ENCODE measurements at places on chromosomes 1 and 21.

DNA sequence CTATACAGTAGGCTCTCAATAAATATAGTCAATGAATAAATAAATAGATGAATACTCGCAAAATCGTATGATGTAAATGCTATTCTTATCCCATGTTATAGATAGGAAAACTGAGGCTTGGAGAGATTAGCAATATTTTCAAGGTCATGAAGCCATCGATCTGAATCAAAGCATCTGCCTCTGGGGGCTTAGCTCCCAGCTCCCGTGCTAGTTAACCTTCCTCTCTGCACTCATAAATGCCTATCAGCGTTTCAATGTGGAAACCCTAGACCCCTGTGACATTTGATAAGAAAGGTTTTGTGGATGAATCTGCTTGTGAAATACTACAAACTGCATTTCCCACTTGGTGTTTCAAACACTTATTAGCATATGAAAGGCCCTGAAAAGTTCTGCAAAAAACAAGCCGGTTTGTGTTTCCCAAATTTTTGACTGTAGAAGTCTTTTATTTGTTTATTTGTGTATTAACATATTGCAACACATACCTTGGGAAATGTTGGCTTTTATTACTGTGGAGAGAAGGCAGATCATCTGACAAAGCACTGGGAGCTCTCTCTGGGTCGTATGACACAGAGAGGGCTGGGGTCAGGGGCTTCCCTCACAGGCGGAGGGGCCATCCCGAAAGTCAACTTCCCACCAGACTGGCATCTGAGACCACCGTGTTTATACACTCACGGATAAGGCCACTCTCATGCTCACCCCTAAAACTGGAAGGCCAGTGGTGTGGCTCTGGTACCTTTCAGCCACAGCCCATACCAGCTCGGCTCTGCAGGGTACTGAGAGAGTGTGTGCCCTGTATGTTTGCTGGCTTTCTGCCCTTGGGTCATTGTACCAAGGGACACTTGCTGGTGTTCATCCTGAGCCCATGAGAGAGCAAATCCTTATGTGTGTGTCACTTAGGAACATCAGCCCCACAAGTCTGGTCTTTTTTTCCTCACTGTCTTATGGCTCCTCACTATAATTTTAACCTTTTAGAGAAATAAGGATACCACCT, 993 bp upstream of the PROK1 start:
- peak; percentile 36 for DNase-seq

DNA sequence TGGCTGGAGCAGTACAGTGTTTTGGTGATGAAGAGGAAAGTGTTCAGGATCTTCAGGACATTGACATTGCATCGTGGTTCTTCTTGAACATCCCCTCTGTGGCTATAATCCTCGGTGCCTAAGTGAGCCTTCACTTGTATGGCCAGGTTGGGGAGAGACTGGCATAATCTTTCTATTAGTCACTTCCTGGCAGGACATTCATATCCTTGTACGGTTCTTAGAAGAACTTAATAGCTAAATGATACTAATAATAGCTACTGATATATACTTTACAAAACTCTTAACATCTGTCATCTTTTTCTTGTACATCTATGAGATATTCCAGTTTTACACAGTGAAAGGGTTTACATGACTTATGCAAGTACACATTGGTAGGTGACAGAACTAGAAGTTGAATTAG, 35.8 kb downstream of the CELF3 start:
- DNase-seq, result no peak

DNA sequence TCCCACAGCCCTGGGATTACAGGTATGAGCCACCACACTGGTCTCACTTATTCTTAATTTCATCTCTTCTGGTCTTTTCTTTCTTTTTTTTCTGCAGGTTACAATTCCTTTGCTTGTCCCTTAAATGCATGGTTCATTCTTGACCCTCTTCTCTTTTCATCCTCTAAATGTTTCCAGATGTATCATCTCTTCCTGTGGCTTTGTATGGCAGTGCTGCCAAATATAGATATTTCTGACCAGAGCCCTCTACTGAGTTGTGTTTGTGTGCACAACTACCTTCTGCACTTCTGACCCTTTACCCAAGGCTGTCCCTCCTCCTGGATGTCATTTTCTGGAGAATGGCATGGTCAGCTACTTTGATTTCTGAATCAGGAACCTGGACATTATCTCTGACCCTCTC, 32.5 kb downstream of the OLFML3 start:
- no peak for DNase-seq

DNA sequence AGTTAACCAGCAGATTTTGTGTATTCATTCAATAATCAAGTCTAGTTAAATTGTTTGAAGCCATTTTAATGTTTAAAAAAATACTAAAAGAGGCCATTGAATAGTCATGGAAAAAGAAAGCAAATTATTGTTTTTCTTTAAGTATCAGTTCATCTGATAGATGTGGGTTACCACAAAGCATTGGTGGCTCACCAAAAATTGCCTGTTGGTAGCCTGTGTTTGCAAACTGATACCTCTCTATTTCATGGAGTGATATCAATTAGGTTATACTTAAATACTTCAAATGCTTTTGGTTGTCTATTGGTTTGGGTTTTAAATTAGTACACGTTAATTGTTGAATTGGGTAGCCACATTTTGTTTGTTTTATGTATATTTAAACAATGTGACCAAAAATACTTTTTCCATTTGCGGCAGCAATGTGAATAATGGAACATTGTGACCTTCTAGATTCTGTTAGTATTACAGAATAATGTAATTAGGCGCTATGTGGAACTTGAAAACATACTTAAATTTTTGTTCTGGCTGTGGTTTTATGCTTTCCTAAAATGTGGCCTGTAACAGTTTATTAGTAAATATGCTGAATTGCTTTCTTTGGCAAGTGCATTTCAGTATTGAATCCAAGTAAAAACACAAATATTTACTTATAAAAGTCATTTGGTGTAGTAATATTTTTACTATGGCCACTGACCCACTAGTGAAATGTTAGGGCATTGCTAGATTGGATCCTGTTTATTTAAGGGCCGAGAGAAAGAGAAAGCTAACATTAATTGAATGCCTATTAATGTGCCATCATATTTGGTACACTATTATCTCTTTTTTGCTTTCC, 37.1 kb upstream of the NBL1 start:
- no peak for DNase-seq

DNA sequence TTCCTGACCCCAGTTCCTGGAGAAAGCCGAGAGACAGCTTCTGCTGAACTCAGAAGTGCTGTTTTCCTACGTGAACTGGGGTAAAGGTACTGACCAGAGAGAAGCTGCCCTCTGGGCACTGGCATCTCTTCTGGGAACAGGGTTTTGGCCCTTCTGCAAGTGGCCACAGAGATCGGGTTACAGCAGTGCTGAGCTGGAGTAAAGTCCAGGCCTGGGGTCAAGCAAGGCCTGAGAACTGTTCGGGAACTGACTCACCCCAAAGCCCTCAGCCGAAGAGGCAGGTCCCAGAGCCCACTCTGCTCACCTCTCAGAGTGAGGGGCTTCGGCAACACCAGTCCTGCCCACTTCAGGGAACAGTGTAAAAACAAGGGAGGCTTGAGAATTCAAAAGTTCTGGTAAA, 177.2 kb upstream of the RUNX1 start:
- no peak for DNase-seq

GRCh38 chr1:238777551-238777950, 608.8 kb upstream of the CHRM3 start:
- DNase-seq, result no peak

- DNase-seq, result no peak
These were observed 129.0 kb downstream of the DMRTB1 start for GRCh38 chr1:53588053-53588779.

DNA sequence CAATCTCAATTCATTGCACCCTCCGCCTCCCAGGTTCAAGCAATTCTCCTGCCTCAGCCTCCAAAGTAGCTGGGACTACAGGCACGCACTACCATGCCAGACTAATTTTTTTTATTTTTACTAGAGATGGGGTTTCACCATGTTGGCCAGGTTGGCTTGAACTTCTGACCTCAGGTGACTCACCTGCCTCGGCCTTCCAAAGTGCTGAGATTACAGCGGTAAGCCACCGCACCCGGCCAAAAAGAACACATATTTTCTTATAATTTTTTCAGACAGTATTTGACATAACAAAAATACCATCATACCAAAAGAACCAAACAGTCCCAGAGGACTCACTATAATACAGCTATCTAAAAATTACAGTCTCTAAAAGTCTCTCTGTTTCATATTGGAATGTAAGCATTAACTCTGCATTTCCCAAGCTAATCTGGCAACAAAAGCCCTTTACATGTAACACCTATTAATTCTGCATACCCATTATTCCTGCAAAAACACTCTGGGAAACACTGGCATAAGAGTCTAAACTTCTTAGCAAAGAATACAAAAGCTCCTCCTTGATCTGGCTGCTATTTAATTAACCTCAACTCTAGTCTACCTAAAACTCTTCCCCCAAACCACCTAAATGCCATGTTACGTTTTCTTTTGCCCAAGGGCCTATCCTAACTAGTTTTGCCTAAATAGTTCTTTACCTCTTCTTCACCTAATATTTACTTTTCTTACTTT, 26.9 kb downstream of the WDR26 start:
- DNase-seq, result no peak

- no peak for DNase-seq
These were observed 33.9 kb upstream of the PDC start for GRCh38 chr1:186494832-186495271.

- no peak for DNase-seq
These were observed 59.7 kb upstream of the CD34 start for GRCh38 chr1:207970329-207971233.

DNA sequence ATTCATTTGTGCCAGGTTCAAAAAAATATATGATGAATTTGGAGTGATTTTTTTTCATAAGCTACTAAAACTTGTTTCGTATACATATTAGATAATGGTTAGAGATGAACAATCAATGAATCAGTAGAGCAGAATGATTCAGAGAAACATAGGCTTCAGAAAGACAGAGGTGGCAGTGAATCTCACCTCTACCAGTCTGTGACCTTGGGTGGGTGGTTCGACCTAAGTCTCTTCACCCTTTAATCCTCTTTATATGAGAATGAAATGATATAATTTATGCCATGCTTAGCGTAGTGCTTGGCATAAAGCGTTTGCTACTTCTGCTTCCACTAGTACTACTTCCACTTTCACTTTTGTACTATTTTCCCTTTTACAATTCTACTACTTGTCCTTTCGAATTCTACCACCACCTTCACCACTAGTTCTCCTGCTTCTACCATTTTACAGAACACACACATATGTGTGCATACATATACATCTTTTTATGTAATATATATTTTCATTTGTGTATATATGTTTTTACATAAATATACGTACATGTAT, 45.1 kb downstream of the FYB2 start:
- DNase-seq, result peak; percentile 6

DNA sequence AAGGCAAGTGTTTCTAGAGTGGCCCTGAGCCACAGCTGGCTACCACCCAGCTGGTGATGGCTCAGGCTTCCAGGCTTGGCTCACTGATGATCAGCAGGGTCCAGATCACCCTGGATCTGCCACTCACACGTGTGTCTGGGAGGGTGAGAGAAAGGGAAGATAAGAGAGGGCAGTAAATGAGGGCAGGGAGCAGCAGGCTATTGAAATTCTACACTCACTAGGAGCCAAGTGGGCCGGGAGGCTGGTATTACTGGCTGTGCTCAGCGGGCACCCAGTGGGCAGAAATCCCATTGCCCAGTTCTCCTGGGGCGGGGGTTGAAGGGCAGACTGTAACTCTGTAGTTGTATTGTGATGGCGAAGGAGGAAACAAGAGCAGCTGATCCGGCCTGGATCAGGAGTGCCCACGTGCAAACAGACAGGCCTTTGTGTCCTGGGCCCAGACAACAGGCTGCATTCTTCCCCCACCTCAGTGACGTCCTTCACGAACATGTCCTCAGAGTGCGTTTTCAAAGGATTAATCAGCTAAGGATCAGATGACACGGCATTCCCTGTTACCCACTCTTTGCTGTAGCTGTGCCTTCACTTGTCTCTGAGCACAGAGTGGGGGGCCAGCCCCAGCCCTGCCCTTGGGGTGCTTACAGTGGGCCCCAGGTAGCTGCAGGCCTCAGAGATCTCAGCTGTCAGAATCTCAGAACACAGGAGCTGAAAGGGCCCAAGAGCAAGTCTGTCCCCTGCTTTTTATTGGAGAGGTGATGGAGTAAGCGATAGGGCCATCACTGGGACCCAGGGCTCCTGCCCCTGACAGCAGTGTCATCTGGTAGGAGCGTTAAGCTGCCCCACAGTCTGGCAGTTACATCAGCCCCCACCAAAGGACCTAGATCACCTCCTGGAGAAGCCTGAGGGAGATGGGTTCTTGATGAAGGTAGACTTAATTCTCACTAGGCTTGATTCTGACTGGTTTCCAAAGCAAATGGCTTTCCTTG, 60.5 kb downstream of the ATP1A1 start:
- DNase-seq, result no peak

DNA sequence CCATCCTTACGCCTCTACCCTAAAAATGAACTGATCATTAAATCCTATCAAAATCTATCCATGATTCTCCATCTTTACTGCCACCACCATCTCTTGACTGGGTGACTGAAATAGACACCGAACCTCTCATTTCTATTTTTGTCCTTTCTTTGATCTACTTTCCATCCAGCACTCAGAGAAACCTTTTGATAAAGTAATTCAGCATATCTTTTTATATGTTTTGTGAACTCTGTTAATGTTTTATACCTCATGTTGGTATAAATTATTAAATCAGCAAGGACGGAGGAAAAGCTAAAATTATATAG, 13.0 kb downstream of the PCNX2 start:
- DNase-seq, result no peak

GRCh38 chr1:12127206-12127810, 39.5 kb upstream of the TNFRSF1B start:
- DNase-seq, result no peak

GRCh38 chr1:94925561-94926125, 1.3 kb downstream of the CNN3 start:
- no peak for DNase-seq

DNA sequence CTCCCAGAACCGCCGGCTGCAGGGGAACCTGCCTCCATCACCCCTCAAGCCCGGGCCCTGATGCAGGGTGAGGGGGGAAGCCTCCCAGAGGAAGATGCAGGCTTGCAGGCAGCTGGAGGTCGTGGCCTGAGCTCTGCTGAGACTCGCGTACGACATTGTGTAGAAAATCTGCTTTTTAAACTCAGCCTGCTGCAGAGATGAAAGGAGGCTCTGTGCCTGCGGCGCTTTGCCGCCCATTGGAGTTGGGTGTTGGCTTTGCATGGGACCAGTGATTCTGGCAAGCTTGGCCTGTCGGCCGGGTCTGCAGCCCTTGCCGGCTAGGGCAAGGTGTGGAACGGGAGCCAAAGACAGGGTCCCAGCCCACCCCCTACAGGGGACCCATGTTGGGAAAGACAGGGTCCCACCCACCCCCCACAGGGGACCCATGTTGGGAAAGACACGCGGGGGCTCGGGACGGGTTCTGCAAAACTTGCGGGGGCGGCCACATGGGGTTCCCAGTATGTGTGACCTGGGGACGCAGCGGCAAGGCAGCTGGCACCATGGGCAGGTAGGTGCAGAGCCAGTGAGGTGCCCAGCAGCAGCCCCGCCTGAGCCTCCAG, 55.6 kb downstream of the SLX9 start:
- no peak for DNase-seq

DNA sequence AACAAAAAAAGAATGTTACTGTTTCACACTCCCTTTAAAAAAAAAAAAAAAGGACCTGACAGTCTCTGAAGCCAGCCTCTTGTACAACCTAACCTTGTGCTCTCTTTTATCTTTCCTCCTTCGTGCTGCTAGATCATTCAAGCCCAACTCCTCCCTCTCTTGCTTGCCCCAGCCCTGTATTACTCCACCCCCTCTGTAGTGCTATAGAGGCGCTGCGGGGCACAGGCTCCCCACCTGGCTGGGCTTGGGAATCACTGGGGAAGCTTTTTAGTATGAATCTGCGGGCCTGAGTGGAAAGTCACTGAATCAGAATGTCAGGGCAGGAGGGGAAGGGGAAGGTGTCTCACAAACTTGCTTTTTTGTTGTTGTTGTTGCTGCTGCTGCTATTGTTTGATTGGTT, 383.7 kb upstream of the CAMK1G start:
- DNase-seq, result no peak

Data from inflammatory macrophage (primary cell).